NCI-H1092 (cell line): ENCODE measurements at places on chromosomes 5 and 9.
A peak's percentile ranks its signal among the peaks of the same experiment; 100 is the strongest.

GRCh38 chr9:137444106-137444790 lies 3.1 kb upstream of the ENTPD8 start:
- no peak for DNase-seq

DNA sequence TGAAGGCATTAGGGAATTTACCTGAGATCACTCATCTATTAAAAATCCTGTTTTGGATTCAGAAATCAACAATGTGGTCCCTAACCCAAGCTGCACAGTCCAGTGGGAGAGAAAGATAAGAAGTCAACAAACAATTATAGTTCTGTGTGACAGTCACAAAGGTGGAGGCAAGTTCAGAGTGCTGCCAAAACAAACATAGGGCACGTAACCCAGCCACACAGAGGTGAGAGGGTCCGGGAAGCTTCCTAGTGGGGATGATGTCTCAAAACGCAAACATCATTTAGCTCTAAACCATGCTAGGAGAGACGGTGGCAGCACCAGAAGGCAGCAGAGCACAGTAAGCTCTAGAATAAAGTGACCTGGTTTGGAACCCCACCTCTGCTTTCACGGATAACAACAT lies 158.9 kb downstream of the MAPKAP1 start:
- no peak for DNase-seq

DNA sequence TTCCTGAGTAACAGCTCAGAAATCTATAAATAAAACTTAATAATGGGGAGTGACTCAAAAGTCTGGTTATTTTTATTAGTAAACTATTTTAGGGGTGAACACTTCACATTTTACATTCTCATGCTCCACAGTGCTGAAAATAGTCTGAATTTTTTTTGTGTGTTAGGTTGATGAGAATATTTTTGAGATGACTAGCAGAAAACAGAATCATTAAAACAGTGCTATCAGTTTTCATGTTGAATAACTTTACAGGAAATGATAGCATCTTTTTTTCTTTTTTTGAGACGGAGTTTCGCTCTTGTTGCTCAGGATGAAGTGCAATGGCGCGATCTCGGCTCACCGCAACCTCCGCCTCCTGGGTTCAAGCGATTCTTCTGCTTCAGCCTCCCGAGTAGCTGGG lies 60.3 kb downstream of the TMC1 start:
- no peak for DNase-seq

DNA sequence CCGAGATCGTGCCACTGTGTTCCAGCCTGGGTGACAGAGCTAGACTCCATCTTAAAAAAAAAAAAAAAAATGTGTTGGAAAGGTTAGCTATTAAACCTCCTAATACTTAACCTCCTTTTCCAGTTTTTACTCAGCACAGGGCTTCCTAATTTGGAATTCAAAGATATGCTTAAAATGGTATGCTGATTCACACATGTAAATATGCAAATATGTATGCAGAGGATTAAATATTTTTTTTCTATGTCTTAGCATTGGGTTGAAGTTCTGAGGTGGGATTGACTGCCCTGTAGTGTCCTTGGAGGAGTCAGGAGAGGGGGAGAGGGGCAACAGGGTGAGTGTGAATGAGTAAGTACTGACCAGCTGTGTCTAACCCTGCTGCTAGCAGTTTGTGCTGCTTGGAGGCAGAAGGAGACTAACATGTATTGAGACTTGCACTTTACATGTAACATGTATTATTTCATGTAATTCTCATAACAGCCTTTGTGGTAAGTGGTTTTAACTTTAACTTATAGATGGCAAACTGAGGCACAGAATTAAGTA lies 63.2 kb downstream of the SLC44A1 start:
- no peak for DNase-seq

DNA sequence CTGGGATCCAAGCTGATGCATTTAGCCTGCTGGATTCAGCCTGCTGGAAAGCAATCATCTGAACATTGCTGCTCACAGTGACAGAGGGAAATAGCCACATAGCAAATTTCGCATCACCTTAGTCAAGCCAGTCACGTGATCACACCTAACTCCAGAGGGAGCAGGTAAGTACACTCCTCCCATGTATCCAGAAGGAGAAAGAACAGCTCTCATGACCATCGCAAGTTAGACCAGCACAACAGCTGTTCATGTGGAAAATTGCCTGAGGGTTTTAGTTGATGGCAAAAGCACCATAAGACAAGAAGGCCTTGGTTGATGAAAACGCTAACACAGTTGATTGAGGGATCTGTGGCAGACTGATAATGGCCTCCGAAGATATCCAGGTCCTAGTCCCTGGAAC lies 34.2 kb upstream of the MYO10 start:
- no peak for DNase-seq

DNA sequence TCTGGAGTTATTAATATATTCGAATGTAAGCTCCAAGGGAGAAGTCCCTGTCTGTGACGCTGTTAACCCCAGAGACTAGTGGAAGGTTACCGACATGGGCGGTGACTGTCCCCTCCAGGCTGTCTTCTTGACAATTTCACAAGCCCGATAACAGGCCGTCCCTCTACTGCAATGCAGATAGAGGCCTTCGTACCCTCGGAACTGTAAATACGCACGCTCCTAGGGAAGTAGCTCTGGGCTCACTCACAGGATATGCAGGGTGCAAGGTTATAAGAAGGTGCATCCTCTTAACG lies 680 bp upstream of the RFK start:
- peak; percentile 59 for DNase-seq

DNA sequence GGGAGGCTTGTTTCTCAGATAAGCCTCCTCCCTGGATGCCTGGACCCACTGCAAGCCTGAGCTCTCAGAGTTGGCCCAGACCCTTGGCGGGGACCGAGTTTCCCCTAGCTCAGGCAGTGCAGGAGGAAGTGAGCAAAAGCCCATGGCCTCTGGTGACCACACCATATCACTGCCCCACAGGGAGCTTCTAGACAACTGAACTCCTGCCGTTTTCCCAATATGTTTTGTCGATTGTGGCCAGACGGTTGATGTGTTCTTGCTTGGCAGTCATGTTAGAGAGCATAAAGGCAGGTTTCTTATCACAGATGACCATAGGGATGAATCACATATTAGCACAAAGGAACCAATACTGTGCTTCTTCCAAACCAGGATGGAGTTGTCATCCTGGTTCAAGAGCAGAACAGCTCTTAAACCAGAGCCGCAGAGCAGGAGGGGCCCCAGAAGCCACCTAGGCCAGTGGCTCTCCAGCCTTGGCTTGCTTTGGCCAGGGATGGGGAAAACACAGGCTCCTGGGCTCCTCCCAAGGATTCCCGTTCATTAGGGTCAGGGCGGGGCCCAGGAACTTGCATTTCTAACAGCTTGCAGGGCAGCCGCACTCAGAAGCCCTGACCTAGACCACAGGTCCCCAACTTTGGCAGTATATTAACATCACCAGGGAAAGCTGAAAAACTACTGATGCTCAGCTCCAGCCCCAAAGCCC lies 113.1 kb upstream of the TBC1D2 start:
- no peak for DNase-seq

- DNase-seq: no peak
Measured at GRCh38 chr5:40502736-40503135, 177.0 kb upstream of the PTGER4 start.

DNA sequence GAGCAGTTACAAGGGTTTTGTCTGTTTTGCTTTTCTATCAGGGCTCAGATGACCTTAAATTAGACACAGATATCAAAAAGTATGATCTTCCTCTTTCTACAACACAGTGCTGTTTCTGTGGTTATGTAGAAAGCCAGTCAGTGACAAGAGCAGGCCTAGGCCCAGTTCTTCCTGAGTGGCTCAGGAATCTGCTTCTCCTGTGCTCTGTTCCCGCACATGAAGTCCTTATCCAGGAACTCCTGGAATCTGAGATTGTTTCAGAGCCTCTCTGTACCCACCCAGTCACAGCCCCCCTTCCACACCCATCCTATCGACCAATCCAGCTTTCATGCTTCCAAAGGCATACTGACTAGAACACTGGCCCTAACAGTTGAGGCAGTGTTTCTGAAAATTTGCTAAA lies 40.4 kb upstream of the SMU1 start:
- DNase-seq: no peak

GRCh38 chr5:121693864-121694263 lies 157.8 kb upstream of the FTMT start:
- DNase-seq: no peak

DNA sequence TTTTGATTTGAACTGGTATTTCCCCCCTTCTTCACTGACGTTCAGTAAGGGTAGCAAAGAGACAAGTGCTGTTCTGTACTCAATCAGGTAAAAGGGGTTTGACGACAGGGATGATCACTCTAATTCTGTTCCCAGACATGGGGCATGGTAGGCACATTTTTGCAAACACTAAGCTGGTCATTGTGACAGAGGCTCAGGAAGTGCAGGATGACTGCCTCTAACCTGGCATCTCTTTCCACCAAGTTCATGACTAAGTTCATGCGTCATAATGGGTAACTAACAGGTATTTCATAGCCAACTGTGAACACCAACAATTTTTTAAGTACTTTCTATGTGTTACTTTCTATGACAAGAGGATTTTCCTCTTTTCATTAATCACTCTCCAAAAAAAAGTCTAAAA lies 166.5 kb downstream of the MAPKAP1 start:
- DNase-seq: no peak

- no peak for DNase-seq
Measured at GRCh38 chr5:126368239-126368812, 54.9 kb upstream of the GRAMD2B start.

- DNase-seq: no peak
Measured at GRCh38 chr5:155047818-155048217, 34.3 kb downstream of the KIF4B start.

DNA sequence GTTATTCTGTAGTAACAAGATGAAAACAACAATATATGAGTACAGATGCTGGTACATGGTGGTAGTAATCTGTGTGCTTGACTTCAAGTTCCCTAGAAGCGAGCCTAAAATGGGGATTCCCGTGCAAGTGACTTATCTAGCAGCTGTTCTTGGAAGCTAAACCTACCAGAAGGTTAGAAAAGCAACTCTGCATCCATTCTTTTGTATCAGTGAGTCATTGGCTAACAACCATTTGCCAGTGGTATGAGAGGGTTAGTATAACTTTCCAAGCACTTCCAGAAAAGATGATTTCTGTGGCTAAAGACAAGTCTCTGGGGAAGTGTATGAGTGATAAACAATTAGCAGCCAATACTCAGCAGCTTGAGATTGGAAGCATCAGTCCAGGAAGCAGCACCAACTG lies 787.7 kb upstream of the CDH6 start:
- no peak for DNase-seq

GRCh38 chr5:164345173-164345849 lies 839.9 kb downstream of the MAT2B start:
- DNase-seq: no peak

DNA sequence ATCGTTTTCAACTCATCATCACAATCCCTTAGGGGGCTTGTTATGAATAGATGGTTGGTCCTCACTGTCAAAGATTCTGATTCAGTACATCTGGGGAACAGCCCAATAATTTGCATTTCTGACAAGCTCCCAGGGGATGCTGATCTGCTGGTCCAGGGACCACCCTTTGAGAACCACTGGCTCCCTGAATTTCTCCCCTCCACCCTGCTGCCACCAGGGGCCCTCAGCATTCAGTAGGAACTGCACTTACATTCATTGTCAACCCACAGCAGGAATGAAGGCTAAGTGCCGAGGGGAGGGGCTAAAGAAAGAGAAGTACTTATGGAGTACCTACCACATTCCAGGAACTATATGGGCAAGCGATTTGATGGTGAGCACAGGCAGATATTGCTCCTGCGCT lies 85.9 kb downstream of the BOD1 start:
- DNase-seq: no peak

GRCh38 chr5:80216096-80216495 lies 39.8 kb downstream of the SERINC5 start:
- no peak for DNase-seq
